Activated naive CD8-positive, alpha-beta T cell treated with anti-CD3 and anti-CD28 coated beads for 36 hours (primary cell): ENCODE measurements at places on chromosomes 7 and 10. TPM values are rescaled to one million over a fixed set of nuclear protein-coding genes. Genes with fewer than 3 reads are reported as not detected.

The PCGF6 gene
- total RNA-seq, result 19.9 TPM

The LIPJ gene
- not detected for total RNA-seq

The RHBDD2 gene
- total RNA-seq, result 28.0 TPM

The VAX1 gene
- total RNA-seq, result not detected

The SAMD9 gene
- 17.1 TPM for total RNA-seq

The VWA2 gene
- not detected for total RNA-seq

The ABCB1 gene
- 9.5 TPM for total RNA-seq

The TRIM73 gene
- total RNA-seq, result 1.1 TPM

The H2BK1 gene
- total RNA-seq, result not detected

The HOXA2 gene
- not detected for total RNA-seq

The PTPN20 gene
- 1.8 TPM for total RNA-seq

The TMEM26 gene
- total RNA-seq, result not detected

The AMPH gene
- not detected for total RNA-seq

The AGMO gene
- total RNA-seq, result not detected

The ACTL6B gene
- not detected for total RNA-seq

The SHH gene
- not detected for total RNA-seq

The FAM24B gene
- total RNA-seq, result 11.2 TPM

The DHTKD1 gene
- total RNA-seq, result 10.4 TPM

The PAXIP1 gene
- total RNA-seq, result 30.0 TPM

The CPA5 gene
- total RNA-seq, result 3.5 TPM

The HTR5A gene
- total RNA-seq, result not detected

The PLXDC2 gene
- total RNA-seq, result not detected

The SPDYE1 gene
- not detected for total RNA-seq

The CALML5 gene
- not detected for total RNA-seq

The MRPL32 gene
- 90.7 TPM for total RNA-seq

The WNT16 gene
- total RNA-seq, result not detected

The NEUROD6 gene
- total RNA-seq, result not detected

The EN2 gene
- total RNA-seq, result not detected

The CYP2C18 gene
- total RNA-seq, result not detected

The NPTX2 gene
- not detected for total RNA-seq

The KLF14 gene
- total RNA-seq, result not detected

The LBX1 gene
- not detected for total RNA-seq

The IKZF1 gene
- total RNA-seq, result 220 TPM

The CACNB2 gene
- not detected for total RNA-seq

The NFE2L3 gene
- 35.2 TPM for total RNA-seq

The TRPV5 gene
- not detected for total RNA-seq

The CTAGE6 gene
- 0.52 TPM for total RNA-seq

The HOXA4 gene
- total RNA-seq, result not detected

The GNGT1 gene
- not detected for total RNA-seq

The NXPH1 gene
- not detected for total RNA-seq

The FXYD4 gene
- total RNA-seq, result not detected
